ENCODE measurements at places on chromosomes 3 and 15.

DNA sequence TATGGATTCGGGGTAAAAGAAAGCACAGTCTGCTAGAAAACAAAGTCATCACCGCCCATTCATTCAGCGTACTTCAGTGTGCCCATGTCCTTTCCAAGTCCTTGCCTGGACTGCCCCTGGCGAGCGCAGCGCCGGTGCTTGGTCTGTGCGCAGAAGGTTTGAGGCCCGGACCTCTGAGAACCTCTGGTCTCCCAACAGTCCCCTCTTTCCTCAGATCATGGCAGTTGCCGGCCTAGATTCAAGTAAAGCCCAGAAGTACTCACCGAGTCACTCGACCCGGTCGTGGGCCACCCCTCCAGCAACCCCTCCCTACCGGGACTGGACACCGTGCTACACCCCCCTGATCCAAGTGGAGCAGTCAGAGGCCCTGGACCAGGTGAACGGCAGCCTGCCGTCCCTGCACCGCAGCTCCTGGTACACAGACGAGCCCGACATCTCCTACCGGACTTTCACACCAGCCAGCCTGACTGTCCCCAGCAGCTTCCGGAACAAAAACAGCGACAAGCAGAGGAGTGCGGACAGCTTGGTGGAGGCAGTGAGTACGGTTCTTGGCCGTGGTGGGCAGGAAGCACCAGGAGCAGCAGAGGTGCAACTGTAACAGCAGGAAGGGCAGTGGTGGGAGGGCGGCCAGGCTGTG lies 36.3 kb downstream of the CHDH start:
- no peak for DNase-seq

DNA sequence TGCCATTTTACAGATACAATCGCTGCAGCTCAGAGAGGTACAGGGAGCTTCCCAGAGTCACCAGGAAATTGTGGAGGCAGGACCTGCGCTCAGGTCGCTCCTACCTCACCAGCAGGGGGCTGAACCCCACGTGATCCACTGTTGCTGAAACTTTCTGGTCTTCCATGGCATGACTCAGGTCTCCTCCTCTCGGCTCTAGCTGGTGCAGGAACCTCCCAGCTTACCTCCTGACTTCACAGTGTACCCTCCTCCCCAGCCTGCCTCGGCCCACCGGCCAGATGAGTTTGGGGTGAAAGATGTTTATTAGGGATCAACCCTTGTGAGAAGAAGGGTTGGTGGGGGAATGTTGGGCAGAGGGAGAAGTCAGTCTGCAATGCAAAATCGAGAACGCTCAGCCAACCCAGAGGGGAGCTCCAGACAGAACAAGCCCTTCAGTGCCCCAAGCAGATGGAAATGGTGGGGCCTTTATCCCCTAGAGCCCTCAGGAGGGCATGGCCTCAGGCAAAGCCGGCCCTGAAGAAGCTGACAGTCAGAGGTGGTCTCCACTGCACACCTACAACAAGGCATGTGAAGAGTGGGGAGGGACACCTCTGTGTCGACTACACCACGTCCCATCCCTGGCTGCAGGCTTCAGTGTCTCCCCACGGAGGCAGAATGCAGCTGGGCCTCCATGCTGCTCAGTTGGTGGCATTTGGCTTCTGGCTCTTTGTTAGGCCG lies 118.6 kb upstream of the PRR20G start:
- no peak for DNase-seq

DNA sequence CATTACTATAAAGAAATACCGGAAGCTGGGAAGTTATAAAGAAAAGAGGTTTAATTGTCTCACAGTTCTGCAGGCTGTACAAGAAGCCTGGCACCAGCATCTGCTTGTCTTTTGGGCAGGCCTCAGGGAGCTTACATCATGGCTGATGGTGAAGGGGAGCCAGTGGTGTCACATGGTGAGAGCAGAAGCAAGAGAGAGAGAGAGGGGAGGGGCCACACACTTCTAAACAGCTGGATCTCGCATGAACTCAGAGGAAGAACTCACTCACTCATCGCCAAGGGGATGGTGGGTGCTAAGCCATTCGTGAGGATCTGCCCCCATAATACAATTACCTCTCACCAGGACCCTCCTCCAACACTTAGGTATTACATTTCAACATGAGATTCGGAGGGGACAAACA lies 51.8 kb upstream of the ANKRD34C start:
- DNase-seq = no peak

- no peak for DNase-seq
These were observed 136.2 kb downstream of the CHST2 start for GRCh38 chr3:143255739-143256138.

- no peak for DNase-seq
These were observed 687 bp downstream of the GPR176 start for GRCh38 chr15:39919411-39919747.

- DNase-seq = no peak
These were observed 475.2 kb upstream of the TGFBR2 start for GRCh38 chr3:30131191-30131590.
